Stimulated activated CD8-positive, alpha-beta memory T cell treated with anti-CD3 and anti-CD28 coated beads, Interleukin-15, amount 100 ng/mL, for 48 hours (primary cell): ENCODE measurements at places on chromosomes 1 and 21.

- no peak for DNase-seq
Observed at GRCh38 chr1:167084757-167085156, 5.4 kb downstream of the GPA33 start.

- DNase-seq, result peak; percentile 71
Observed at GRCh38 chr1:247390116-247390791, 25.7 kb upstream of the NLRP3 start.

GRCh38 chr1:201771466-201771865, 57.5 kb upstream of the IPO9 start:
- DNase-seq, result no peak

DNA sequence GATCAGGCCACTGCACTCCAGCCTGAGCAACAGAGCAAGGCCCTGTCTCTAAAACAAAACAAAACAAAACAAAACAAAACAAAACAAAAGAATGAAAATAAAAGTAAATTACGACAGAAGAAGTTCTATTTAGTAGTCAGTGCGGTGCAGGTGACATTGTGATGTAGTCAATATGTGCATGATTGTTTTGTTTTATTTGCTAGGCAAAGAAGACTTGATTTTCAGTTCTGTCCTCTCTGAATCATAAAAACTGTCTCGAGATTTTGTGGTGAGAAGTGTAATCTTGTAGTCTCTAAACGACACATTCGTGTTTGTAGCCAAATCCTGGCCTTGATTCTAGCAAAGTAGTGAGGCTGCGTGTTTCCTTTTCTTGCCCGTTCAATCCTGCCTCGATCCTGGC, 23.5 kb downstream of the PEX14 start:
- no peak for DNase-seq

- DNase-seq, result no peak
Observed at GRCh38 chr1:208206092-208206698, 38.0 kb downstream of the PLXNA2 start.

DNA sequence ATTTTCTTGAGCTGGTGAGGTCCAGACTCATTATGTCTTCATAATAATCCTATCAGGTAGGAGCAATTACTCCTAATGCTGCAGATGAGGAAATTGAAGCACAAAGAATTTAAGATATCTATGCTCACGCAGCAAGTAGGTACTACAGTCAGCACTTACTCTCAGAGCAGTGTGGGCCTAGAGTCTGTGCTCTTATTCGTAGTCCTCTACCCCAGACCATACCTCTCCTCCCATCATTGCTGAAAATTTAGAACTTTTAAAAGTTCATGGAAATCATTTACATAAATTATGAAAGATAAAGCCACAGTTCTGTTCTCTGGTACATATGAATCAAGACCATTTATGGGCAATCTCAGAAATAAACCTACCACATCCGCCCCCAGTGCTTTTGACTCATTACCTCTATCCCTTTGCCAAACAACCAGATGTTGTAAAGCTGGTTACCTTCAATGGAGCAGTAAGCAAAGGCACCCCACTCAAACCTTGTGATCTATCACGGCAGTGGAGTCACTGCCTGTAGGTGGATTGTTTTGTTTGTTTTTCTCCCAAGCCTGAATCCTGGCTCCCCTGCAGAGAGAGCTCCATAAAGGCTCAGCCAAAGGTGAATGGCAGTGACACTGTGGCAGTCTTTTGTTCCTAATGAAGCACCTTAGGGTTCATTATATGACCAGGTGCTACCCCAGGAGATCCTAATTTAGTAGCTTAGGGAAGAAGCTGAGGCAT, 20.9 kb upstream of the MAN1A2 start:
- DNase-seq, result no peak

GRCh38 chr1:169309178-169310166, 58.1 kb downstream of the NME7 start:
- DNase-seq, result no peak

DNA sequence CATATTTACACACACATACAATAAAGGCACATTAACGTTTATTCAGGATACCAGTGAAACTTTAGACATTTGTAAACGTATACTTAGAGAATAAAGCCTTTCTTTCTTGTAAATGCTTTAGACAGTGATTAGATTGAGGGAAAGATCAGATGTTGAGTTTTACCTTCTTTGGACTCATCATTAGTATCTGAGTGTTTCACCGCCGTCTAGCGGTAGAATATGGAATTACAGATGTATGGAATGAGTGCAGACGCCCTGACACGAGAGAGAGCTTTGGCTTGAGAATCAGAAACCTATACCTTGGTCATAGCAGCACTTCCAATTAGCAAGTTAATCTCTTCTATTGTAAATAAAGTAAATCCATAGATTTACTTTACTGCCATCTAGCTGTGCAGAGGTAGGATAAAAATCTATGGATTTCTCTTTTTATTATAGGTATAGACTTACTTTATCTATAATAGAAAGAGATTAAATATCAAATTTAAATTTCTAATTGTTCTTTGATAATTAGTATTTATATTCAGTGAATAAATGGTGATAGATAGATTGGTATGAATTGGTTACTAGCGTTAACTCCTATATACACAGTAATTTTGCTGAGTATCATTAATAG, 12.6 kb downstream of the FLG2 start:
- DNase-seq, result peak; percentile 4

- no peak for DNase-seq
Observed at GRCh38 chr1:198162091-198162767, 5.4 kb downstream of the NEK7 start.

DNA sequence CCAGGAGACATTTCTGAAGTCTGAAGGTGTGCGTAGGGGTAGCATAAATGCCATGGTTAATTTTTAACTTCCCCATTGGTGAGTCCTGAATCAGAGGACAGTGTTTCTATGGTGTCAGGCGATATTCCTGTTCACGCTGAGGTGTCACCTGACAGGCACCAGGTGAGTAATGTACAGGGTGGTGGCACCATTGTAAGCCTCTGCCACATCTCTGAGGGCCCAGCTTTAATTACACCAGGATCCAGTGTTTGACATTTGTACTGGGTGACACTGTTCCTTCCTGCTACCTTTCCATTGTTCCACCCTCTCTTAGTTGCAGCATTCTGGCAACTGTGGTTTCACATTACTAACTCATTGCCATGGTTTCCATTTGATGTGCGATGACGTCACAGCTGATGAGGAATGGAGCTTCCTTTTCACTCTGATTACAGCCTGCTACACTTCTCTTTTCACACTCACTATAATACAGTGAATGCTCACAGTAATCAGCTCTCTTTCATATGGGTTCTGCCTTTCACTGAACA, 40.6 kb upstream of the MARK1 start:
- DNase-seq, result peak; percentile 5

- DNase-seq, result no peak
Observed at GRCh38 chr1:13517193-13517812, 3.5 kb upstream of the LRRC38 start.

DNA sequence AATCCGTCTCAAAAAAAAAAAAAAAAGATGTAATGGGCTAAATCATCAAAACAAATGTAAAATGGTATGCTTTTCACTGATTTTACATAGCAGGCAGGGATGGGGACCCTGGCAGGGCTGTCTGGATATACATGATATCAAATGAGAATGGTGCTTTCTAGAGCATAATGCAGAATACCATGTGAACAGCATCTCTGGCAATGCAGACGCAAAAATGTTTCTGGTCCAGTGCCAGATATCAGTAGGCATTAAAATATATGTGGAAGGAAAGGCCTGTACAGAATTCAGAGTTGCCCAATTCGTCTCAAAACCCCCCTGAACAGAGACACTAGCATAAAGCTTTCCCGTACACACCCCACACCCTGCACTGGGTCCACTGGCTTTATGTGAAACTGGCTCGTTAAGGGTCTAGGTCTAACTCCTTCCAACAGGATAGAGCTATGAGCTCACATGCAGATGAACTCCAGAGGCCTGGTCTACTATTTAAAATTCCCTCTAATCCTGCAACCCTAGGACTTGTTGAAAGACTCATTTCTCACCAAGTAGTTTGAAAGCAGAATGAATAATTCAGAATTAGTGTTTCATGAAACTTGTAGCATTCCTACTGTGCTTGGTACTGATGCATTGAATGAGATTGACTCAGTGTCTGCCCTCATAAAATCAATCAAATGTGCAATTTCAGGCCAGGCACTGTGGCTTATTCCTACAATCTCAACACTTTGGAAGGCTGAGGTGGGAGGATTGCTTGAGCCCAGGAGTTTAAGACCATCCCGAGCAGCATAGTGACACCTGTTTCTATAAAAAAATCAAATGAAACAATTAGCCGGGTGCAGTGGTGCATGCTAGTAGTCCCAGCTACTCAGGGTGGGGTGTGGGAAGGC, 2.6 kb upstream of the MYSM1 start:
- no peak for DNase-seq

- no peak for DNase-seq
Observed at GRCh38 chr1:102942324-102942723, 166.0 kb downstream of the COL11A1 start.

DNA sequence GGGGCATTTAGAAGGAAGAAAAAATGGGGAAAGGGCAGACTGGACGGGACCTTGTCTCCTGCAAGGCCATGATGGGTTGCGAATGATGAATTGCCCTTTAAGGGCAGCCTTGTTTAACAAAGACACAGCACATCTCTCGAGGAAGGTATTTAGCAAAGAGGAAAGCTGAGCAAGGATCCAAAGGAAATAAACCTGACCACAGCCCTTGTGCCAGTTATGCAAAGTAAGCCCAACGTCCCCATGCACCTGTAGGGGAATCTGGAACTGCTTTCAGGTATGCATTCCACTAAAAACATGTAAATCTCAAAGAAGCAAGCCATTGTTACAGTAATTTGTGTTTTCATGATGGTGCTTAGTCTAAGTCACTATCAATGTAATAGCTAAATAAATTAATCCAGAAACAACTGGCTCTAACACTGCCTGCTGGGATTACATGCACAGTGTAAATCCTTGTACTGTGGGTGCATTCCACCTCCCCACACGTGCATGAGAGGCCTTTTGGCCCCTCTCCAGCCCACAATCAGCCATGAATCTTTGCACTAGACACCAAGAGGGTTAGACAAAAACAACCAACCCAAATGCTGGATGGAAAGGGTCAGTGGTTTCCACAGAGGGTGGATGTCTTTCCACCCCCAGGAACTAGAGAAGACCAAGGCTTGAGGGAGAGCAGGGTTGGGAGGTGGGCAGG, 228.8 kb upstream of the KAZN start:
- no peak for DNase-seq

DNA sequence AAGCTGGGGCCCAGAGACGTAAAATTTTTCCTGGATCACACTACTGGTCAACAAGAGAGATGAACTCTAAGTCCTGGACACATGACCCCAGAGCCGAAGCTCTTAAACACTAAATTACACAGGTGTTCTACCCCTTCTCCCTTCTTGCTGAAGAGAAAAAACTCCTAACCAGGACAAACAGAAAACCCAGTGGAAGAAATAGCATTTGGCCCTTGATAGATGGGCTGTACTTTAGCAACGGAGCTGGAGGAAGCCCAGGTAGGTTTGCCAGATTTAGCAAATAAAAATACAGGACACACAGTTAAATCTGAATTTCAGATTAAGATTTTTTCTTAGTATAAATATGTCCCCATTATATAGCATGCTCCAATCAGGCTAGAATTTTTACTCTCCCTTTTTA, 72.7 kb downstream of the DIRAS3 start:
- no peak for DNase-seq

DNA sequence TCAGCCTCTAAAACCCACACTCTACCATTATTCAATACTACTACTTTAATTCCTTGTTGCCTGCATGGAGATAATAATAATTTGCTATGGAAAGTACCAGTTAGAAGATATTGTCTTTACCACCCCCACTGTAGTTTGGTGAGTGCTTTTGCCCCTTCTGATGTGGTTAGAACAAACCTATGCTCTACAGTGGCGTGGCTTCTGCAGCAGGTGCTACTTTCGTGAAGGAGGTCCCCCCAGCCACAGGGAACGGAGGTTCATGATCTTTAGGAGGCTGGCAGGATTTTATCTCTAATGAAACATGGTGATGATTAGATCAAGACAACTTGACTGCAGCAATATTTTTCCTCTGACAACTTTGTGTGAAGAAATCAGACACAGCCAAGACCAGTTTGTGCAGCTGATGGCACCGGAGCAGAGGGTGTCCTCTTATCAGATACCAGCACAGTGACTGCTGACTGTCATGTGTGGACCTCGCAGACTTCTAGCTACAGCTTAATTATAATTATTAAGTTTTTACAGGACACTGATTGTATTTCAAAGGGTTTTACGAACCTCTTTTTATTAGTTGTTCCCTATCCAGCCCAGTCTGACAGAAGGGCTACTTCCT, 10.7 kb upstream of the TCHH start:
- DNase-seq, result no peak

DNA sequence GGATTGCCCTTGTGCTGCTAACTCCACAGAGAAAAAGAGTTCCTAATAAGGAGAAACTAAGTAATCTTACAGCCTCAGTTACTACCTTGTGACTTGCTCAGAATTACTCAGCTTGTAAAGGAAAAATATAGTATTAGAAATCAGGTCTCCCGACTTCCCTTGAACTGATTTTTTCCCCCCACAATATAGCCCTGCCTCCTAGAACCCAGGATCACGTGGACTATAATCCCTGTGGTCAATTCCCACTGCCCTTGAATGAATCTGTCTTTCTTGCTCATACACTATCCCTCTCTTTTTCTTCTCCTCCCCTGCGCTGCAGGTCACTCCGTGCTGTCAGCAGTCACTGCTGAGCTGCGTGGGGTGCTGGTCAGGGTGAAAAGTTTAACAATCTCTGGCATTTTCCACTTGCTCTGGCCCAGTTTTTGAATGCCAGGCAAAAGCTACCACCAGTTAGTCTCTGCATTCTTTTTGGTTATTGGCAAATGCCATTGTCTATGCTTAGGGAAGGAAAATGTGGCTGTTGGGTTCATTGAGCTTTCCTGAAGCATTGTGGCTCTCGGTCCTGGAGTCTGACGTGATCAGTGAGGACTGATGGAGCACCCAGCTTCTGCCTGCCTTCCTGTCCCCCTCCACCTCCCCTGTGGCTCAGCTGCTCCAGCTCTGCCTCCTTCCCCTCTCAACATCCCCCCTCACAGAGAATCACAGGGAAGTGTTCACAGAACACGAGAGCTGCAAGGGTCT, 1.9 kb upstream of the MYOC start:
- no peak for DNase-seq
